ENCODE measurements at places on chromosomes 2 and 18.

GRCh38 chr18:56315363-56315762, 323.0 kb downstream of the TXNL1 start:
- no peak for DNase-seq

GRCh38 chr2:136173126-136173525, 55.2 kb upstream of the CXCR4 start:
- no peak for DNase-seq

GRCh38 chr2:129443235-129443864, 536.1 kb upstream of the RAB6C start:
- DNase-seq: no peak

DNA sequence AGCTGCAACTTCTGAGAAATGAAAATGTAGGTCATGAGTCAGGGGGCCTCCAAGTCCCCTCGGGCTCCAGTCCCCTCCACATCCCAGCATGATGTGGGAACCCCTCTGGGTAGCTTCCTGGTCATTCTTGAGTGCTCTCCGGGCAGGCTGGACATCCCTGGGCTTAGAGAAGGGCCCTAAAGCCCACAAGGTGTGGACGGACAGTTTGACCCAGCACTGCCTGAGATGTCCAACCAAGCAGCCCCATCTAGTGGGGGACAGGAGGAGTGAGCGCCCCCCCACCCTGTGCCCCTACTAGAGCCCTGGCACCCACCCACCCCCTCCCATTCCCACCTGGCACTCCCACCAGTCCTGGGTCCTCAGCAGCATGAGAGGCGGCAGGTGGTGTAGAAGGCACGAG, 46.0 kb downstream of the CYP27C1 start:
- DNase-seq: peak; percentile 62

DNA sequence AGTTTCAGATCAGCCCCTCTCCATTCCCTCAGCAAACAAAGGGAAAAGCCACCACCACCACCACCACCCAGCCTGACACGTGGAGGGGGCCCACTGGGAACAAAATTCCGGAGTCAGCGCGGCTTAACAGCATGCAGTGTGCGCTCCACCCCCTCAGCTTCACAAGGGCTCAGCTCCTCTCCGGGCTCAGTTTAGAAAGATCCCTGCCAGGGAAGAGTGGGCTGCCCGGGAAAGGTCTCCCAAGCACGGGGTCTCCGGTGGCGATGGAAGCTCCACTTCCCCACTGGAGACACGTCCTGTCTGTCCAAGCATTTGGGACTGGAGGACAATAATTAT, 55.7 kb downstream of the SNORC start:
- no peak for DNase-seq

DNA sequence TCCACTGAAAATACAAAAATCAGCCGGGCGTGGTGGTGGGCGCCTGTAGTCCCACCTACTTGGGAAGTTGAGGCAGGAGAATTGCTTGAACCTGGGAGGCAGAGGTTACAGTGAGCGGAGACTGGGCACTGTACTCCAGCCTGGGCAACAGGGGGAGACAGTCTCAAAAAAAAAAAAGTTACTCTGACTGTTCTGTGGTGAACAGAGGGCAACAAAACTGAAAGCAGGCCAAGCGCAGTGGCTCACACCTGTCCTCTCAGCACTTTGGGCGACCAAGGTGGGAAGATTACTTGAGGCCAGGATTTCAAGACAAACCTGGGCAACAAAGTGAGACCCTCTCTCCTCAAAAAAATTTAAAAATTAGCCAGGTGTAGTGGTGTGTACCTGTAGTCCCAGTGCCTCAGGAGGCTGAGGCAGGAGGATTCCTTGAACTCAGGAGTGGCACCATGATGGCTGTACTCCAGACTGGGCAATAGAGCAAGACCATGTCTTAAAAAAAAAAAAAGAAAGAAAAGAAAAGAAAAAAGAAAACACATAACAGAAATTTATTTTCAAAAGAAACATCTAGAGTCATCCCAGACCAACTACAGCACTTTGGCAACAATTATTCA, 13.6 kb upstream of the RTN4 start:
- DNase-seq: no peak

- DNase-seq: no peak
Observed at GRCh38 chr2:230137902-230138539, 69.3 kb upstream of the SLC16A14 start.

DNA sequence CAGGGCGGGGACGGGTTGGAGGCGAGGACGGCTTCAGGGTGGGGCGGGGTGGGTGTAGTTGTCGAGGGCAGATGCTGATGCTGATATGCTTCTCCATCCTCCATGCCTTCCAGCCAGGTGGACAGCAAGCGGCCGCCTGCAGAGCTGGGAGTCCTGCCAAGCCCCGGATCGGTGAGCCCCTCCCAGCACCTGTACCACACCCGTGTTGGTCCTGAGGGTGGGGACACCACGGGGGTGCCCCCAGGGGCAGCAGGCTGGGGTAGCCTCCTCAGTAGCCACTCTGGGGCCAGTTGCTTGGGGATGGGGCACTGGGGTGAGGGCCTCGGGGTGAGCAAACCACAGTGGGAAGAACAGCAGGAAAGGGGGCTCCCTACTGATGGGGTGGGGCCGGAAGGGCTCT, 2.6 kb downstream of the ANO7 start:
- no peak for DNase-seq

GRCh38 chr2:230908595-230909191, 16.3 kb downstream of the GPR55 start:
- DNase-seq: no peak

- DNase-seq: no peak
Observed at GRCh38 chr18:38257661-38258060, 692.1 kb upstream of the CELF4 start.

GRCh38 chr2:197078535-197078934, 152.0 kb upstream of the PGAP1 start:
- DNase-seq: peak; percentile 66

GRCh38 chr18:2513616-2514015, 57.7 kb downstream of the METTL4 start:
- no peak for DNase-seq

DNA sequence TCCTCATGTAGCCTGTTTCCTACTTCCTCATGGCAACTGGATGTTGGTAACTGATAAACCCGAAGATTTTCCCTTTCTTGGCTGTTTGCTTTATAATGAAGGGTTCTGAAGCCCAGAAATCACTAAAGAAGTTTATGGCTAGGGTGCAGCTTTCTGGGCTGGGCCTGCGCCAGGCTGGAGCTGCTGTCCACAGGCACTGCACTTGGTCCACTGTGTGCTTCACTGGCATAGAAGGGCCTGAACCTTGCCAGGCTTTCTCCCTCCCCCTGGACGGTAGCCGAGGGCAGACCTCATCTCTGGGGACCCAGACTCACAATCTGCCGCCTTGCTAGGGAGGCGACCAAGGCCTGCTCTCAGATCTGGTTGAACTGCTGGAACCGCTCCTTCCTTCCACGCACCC, 133.3 kb upstream of the SPRED2 start:
- no peak for DNase-seq

- DNase-seq: no peak
Observed at GRCh38 chr2:167890739-167891138, 356.7 kb downstream of the STK39 start.

DNA sequence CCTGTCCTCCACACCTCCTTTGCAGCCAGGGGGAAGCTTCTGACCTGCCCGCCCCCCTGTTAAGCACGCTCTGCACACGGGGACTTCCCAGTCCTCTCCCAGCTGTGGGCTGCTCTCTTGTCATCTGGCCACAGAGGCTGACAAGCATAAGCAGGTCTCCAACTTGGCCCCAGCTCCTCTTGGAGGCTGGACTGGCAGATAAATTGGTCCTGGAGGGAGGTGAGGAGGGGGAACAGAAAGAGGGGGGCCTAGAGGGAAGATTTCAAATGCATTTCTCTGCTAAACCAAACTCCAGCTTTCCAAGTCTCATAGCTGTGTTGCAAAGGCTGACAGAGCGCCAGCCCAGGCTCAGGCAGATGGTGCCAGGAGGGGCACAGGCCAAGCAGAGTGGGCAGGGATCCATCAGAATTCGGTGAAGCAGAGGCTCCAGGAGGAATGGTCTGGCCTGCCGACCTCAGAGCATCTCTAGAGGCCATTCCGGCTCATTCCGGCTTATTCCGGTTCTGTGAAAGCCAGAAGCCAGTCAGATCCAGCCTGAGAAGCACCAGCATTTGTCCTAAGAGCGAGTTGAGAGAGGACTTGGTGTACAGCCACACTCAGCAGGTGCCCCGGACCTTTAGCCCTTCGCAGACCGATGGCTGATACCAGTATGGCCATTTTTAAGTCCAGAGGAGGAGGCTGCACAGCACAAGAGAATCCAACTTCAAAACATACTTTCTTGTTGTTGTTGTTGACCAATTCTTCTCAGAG, 508.9 kb upstream of the MYT1L start:
- peak; percentile 65 for DNase-seq

- DNase-seq: no peak
Observed at GRCh38 chr2:8520791-8521344, 161.0 kb upstream of the ID2 start.

GRCh38 chr2:118654945-118655344, 192.5 kb downstream of the EN1 start:
- no peak for DNase-seq

DNA sequence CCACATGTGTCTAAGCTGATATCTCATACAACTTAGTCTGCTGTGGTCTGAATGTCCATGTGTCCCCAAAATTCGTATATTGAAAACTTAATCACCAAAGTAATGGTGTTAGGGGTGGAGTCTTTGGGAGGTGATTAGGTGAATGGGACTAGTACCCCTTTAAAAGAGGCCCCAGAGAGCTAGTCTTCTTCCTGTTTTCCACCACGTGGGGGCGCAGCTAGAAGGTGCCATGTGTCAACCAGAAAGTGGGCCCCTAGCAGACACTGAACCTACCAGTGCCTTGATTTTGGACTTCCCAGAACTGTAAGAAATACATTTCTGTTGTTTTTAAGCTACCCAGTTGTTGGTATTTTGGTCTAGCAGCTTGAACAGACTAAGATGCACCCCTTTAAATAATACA, 86.6 kb downstream of the ASB1 start:
- no peak for DNase-seq

- no peak for DNase-seq
Observed at GRCh38 chr18:36181898-36182506, 5.3 kb upstream of the MOCOS start.

DNA sequence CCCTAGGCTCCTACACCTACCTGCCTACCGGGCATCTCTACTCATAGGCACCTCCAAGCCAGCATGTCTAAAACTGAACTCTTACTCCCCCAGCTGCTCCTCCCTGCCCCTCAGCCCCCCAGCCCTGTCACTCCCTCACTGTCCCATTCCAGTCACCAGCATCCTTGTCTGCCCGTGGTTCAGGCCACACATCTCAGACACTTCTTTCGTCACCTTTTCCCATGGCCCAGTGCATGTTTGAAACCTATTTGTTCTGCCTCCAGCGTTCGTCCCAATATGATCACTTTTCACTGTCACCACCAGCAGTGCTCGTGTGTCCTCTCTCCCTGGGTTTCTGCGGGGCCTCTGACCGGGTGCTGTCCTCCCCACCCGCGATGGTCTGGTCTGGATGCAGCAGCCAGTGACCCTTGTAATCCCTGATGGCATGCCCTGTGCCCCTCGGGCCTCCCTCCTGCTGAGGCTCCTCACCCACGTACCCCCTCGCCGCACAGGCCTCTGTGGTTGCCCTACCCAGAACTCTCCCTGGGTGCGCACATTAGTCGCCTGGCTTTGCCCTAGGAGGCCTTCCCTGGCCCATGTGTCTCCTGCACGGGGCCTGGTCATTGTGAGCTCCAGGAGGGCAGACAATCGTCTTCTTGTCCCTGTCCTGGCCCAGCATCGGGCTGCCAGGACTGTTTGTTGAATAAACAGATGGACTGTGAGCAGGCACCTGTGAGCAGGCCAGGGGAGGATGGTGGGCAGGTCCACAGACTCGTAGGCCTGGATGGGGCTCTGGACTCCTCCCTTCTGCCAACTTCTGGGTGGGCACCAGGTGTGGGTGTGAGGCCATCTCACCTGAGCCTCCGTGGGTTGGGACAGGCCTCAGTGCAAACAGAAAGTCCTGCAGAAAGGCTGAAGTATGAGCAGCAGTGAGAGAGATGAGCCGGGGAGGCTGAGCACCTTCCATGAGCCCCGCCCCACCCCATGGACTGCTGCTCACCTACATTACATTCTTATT, 15.5 kb downstream of the LDLRAD4 start:
- no peak for DNase-seq

DNA sequence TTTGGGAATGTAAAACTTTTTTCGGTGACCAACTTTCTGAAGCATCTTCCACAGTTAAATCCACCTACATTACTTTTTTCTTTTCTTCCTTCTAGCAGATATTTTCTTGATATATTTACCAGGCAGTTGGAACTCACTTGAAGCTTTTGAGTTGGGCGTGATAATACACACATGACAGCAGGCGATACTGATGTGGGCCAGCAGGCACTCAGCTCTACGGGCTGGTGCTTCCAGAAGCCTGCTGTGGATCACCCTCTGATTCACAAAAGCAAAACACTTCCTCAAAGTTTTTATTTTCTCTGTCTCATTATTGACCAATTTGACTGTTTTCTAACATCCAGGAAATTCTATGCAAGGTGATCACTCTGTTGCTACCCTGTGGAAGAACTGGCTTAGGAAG, 22.9 kb downstream of the GRHL1 start:
- DNase-seq: no peak

DNA sequence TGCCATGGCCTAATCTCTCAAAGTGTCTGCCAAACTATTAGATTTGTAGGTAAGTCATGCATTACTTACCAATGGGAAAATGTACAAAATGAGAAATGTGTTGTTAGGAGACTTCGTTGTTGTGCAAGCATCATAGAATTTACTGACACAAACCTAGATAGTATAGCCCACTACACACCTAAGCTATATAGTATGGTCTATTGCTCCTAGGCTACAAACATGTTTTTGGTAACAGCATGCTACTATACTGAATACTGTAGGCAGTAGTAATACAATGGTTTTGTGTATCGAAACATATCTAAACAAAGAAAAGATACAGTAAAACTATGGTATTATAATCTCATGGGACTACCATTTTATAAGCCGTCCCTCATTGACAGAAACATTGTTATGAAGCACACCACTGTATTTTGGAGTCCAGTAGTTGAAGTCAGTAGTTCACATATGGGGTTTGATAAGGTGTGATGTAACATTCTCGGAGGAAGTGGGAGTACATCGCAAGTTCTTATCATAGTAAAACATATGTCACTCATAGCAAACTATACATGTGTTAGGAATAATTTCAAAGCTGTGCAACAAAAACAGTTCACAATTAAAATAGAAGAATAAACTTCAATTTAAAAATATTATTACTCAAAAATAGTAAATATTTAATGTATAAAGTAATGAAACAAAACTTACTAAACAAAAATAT, 12.0 kb upstream of the GTF2A1L start:
- DNase-seq: no peak

DNA sequence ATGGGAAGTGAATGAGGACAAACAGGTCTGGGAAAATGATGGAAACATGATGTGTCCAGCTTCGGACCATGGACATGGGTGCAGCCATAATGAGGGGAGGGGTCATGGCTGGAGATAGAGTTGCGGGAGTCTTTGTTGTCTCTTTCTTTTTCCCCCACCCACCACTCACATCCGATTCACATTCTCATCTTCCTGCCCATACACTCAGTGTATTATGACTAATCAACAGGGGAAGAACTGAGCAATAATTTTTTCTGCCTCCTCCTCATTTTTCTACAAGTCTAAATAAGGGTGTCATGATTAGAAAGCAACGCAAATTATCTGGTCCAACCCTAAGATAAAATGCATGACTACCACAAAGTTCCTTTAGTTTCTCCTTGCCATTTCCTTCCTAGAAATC, 5.7 kb upstream of the SERPINB2 start:
- no peak for DNase-seq
